ENCODE measurements at places on chromosomes 1 and 21. TPM values are rescaled to one million over a fixed set of nuclear protein-coding genes. Genes with fewer than 3 reads are reported as not detected.

- DNase-seq = no peak
Measured at GRCh38 chr1:82059959-82060358, 259.2 kb downstream of the ADGRL2 start.

The PDZK1IP1 gene
- total RNA-seq = 28.1 TPM

The IRF6 gene
- total RNA-seq = 99.7 TPM

DNA sequence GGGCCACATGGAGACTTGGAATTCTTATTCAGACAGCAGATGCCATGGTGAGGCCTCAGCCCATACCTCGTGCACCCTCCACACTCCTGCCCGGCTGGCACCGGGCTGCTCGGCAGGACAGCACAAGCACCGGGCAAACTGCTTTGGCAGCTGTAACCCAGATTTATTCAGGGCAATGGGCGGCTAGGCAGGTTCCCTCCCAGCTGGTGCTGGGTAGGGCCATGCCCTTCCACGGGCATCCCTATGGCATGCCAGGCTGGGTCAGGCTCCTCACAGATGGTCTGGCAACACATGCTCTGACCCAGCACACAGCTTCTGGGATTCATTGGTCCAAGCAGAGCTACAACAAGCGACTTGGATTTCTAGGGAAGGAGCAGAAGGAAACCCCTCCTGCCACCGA lies 53.4 kb downstream of the ATP1A1 start:
- DNase-seq = no peak

The OR2G6 gene
- not detected for total RNA-seq
